ENCODE measurements at places on chromosomes 3 and 15. TPM values are rescaled to one million over a fixed set of nuclear protein-coding genes. Genes with fewer than 3 reads are reported as not detected.

- no peaks in the 10 kb centered on the region for H3K36me3 ChIP-seq
- H3K4me1 ChIP-seq: no peaks in the 10 kb centered on the region
- DNase-seq: no peak
- H3K4me3 ChIP-seq: no peak overlapping the region
- no peak overlapping the region for H3K27ac ChIP-seq
- H3K27me3 ChIP-seq: no peaks in the 10 kb centered on the region
These were observed 386.2 kb downstream of the RSL24D1 start for GRCh38 chr15:54810496-54810895.

GRCh38 chr3:17021614-17022013 is 136.9 kb downstream of the PLCL2 start:
- no peak overlapping the region for H3K4me3 ChIP-seq
- H3K36me3 ChIP-seq: peaks cover 34% of the 10 kb centered on the region
- DNase-seq: no peak
- peaks cover 43% of the 10 kb centered on the region for H3K4me1 ChIP-seq

GRCh38 chr3:161550491-161551195 is 54.0 kb downstream of the OTOL1 start:
- H3K4me3 ChIP-seq: no peak overlapping the region
- no peak for DNase-seq
- H3K4me1 ChIP-seq: no peaks in the 10 kb centered on the region
- H3K27me3 ChIP-seq: no peaks in the 10 kb centered on the region
- no peak overlapping the region for H3K27ac ChIP-seq

DNA sequence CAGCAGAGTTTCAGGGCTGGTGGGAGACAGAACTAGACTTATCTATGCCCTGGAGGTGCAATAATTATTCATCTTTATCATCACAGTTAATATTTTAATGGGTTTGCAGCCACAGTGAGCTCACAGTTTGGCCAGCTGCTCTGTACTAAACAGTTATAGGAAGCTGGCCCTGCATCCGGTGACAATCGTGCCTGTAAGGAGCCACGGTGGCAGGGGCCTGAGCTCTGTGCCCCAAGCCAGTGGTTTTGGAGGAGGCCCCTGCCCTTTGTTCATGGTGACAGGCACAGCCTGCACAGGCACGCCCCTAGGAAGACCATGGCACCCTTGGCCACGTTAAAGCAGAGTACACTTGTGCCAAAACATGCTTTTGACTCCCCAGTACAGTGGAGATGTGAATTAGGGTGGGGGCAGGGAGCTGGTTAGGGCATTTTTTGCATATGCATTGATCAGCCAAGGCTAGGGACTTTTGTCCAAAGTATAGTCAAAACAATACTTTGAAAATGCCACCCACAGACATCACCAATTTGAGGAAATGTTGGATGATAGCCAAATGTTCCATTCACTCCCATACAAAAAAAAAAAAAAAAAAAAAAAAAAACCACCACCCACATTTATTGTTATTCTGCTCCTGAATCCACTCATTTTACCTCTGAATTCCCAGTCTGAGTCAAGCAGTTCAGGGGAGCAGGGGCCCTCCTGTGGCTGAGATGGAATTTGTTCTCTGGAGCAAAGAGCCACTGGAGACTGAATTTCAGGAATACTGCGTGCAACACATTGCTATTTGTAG is 3.4 kb upstream of the RFTN1 start:
- peaks cover 16% of the 10 kb centered on the region for H3K36me3 ChIP-seq
- no peak for DNase-seq
- peak overlapping the region; percentile 97 for H3K4me3 ChIP-seq
- peaks cover 87% of the 10 kb centered on the region for H3K4me1 ChIP-seq

- no peak overlapping the region for H3K27ac ChIP-seq
- H3K4me1 ChIP-seq: no peaks in the 10 kb centered on the region
- no peak overlapping the region for H3K4me3 ChIP-seq
- H3K36me3 ChIP-seq: no peaks in the 10 kb centered on the region
- peaks cover 2% of the 10 kb centered on the region for H3K27me3 ChIP-seq
These were observed 12.4 kb downstream of the SNX33 start for GRCh38 chr15:75659928-75660645.

- no peaks in the 10 kb centered on the region for H3K36me3 ChIP-seq
- no peaks in the 10 kb centered on the region for H3K4me1 ChIP-seq
- DNase-seq: no peak
- peaks cover 10% of the 10 kb centered on the region for H3K27me3 ChIP-seq
- no peak overlapping the region for H3K4me3 ChIP-seq
- no peak overlapping the region for H3K27ac ChIP-seq
These were observed 16.0 kb upstream of the ACOX2 start for GRCh38 chr3:58553003-58553402.

DNA sequence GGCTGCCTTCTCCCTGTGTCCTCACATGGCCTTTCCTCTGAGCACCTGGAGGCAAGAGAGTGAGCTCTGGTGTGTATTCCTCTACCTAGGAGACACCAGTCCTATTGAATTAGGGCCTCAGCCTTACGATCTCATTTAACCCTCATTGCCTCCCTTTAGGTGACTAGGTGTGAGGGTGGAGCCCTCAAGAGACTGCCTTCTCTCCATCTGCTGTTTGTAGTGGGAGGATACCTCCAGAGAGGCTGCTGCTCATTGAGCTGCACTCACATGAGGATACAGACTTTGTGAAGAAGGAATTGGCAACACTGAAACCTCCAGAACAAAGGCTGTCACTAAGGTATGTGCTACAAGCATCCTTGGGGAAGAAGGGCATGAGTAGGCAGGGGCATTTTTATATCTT is at the start of gene CCR8:
Gene CCR8 (plus strand): TSS at position 217 of the 400 bp plus-strand sequence. CDS start 2,623 bp downstream, outside the sequence.
- H3K36me3 ChIP-seq: no peaks in the 10 kb centered on the region
- H3K4me3 ChIP-seq: no peak within 1 kb of the TSS
- H3K27ac ChIP-seq: no peak within 1 kb of the TSS
- H3K4me1 ChIP-seq: peaks cover 15% of the 10 kb centered on the region
- no peaks in the 10 kb centered on the region for H3K27me3 ChIP-seq

DNA sequence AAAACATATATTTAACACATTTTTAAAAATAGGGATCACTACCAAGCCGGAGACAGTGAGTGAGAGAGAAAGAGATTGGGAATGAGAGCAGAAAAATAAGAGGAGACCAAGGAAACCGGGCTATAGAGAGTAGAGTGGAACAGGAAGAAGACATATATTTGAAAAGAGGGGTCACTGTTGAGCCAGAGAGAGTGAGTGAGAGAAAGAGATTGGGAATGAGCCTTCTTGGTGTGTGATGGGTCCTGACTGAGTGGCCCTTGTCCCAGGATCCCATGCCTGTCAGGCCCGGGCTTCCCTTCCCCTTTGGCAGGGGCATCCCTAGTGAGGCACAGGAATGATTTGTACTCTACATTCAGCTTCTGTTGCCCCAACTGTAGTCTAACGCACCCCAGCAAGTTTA is 646.6 kb downstream of the NTRK3 start:
- no peaks in the 10 kb centered on the region for H3K4me1 ChIP-seq
- no peak overlapping the region for H3K4me3 ChIP-seq
- H3K36me3 ChIP-seq: no peaks in the 10 kb centered on the region
- H3K27me3 ChIP-seq: no peaks in the 10 kb centered on the region

DNA sequence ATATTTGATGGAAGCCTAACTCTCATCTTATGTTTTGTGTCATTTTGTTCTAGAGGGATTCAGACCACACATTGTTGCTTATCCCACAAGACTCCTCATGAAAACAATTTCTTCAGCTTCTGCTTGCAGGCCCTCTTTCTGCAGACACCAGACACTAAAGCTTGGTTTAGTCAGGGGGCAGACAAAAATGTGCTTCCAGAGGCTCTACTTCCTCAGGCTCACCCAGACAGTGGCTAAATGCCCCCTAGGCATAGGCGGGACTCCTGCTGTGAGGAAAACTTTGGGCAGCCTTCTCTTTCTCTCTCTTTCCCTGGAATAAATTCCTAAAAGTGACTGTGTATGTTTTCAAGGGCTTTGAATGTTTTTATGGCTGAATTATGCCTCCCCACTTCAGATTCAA is 435.4 kb upstream of the ATP11B start:
- H3K36me3 ChIP-seq: no peaks in the 10 kb centered on the region
- H3K27me3 ChIP-seq: no peaks in the 10 kb centered on the region
- no peaks in the 10 kb centered on the region for H3K4me1 ChIP-seq
- no peak overlapping the region for H3K27ac ChIP-seq

GRCh38 chr3:193996641-193997089 is 139.3 kb upstream of the HES1 start:
- peaks cover 6% of the 10 kb centered on the region for H3K4me1 ChIP-seq
- no peak overlapping the region for H3K27ac ChIP-seq
- H3K36me3 ChIP-seq: no peaks in the 10 kb centered on the region
- H3K4me3 ChIP-seq: no peak overlapping the region

- H3K4me3 ChIP-seq: peak overlapping the region; percentile 87
- DNase-seq: no peak
- H3K27ac ChIP-seq: peak overlapping the region; percentile 98
- H3K36me3 ChIP-seq: peaks cover 53% of the 10 kb centered on the region
These were observed 21.0 kb upstream of the NFKBIZ start for GRCh38 chr3:101828276-101828675.

GRCh38 chr3:182912474-182912873 is 67.9 kb downstream of the DCUN1D1 start:
- no peak overlapping the region for H3K4me3 ChIP-seq
- peaks cover 64% of the 10 kb centered on the region for H3K36me3 ChIP-seq
- DNase-seq: no peak
- H3K4me1 ChIP-seq: peaks cover 4% of the 10 kb centered on the region
- H3K27me3 ChIP-seq: no peaks in the 10 kb centered on the region

DNA sequence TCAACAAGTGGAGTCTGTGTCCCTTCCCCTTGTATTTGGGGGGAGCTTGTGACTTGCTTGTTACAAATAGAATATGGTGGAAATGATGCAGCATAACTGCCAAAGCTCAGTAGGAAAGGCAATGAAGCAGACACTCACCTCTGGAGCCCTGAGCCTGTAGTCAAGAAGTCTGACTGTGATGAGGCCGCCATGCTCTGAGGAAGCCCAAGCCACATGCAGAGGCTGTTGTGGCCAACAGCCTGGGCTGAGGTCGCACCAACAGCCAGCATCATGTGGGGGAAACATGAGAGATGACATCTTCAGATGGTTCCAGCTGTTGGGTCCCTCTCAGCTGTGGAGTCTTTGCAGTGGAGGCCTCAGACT is 161.4 kb downstream of the CHSY1 start:
- H3K36me3 ChIP-seq: no peaks in the 10 kb centered on the region
- H3K27ac ChIP-seq: no peak overlapping the region
- H3K4me1 ChIP-seq: no peaks in the 10 kb centered on the region
- H3K4me3 ChIP-seq: no peak overlapping the region

GRCh38 chr3:43883729-43884396 is 193.1 kb downstream of the ABHD5 start:
- H3K4me3 ChIP-seq: no peak overlapping the region
- H3K36me3 ChIP-seq: no peaks in the 10 kb centered on the region
- no peak for DNase-seq
- no peaks in the 10 kb centered on the region for H3K27me3 ChIP-seq
- no peak overlapping the region for H3K27ac ChIP-seq
- H3K4me1 ChIP-seq: no peaks in the 10 kb centered on the region

- H3K4me3 ChIP-seq: peak overlapping the region; percentile 92
- peak overlapping the region; percentile 100 for H3K27ac ChIP-seq
- peaks cover 14% of the 10 kb centered on the region for H3K36me3 ChIP-seq
- H3K27me3 ChIP-seq: no peaks in the 10 kb centered on the region
- H3K4me1 ChIP-seq: peaks cover 98% of the 10 kb centered on the region
These were observed 19.9 kb downstream of the PXK start for GRCh38 chr3:58352626-58353025.

DNA sequence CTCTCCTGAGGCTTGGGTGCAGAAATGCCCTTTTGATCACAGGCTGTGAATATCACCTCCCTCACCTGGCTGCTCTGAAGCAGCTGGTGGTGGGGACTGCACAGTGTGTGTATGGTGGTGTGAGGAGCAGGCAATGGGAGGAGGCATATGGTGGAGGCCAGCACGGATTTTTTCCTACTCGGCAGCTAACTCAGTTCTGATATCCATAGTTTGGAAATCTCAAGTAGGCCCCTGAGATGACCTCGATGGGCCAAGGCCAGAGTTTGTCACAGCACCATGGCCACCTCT is 21.3 kb upstream of the CXCR6 start:
- H3K27ac ChIP-seq: no peak overlapping the region
- no peaks in the 10 kb centered on the region for H3K27me3 ChIP-seq
- H3K4me1 ChIP-seq: peaks cover 2% of the 10 kb centered on the region

DNA sequence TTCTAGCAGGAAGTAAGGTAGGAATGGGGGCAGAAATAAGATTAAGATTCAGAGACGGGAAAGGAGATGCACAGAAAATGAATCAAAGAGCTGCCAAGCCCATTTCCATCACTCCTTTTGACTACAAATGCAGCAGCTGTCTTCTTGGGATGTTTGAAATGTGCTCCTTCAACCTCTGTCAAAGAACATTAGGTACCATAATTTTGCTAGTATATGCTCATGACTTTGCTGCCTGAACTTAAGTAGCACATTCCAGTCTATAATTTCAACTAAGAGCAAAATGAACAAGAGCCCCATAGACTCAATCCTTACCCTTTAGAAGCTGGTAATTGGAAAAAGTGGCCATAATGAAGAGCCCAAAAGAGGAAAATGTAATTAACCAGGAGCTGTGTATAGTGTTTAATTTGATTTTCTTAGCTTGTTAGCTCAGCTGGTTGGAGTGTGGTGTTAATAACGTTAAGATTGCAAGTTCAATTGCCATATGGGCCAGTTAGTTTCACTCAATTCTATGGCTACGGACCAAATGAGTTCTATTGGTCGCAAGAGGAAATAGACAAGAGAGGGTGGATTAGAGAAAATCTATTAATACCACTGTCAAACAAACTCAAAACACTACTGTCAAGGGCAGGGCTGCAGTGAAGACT is 349.9 kb downstream of the ZBBX start:
- no peak for DNase-seq
- H3K27me3 ChIP-seq: no peaks in the 10 kb centered on the region
- no peak overlapping the region for H3K4me3 ChIP-seq

Gene ZNF80
- total RNA-seq: 0.66 TPM

Gene CHST13
- total RNA-seq: not detected

Gene ANKRD63
- 0.32 TPM for total RNA-seq

Gene CCDC39
- not detected for total RNA-seq

Gene ARHGAP11A
- 7.5 TPM for total RNA-seq
